PC-9 (cell line): ENCODE measurements at places on chromosomes 1 and 21.

DNA sequence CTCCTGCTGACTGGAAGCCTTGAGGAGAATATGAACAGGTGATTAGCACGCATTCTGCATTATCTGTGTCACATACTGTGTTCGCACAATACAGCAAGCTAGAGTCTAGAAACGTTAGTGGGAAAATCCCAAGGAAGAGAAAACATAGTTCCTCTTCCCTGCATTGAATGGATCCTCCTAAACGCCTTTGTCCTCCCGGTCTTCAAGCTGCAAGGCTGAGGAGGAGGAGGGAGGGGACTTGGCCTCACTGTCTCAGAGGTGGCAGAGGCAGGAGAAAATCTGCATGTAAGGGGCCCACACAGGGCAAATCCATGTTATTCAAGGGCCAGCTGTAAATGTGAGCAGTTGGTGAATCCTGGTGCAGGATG lies 34.4 kb downstream of the WNT9A start:
- no peaks in the 10 kb centered on the region for H3K27me3 ChIP-seq
- no peaks in the 10 kb centered on the region for H3K36me3 ChIP-seq
- no peak overlapping the region for H3K4me3 ChIP-seq
- DNase-seq, result no peak
- no peak overlapping the region for H3K27ac ChIP-seq
- H3K4me1 ChIP-seq, result no peaks in the 10 kb centered on the region

DNA sequence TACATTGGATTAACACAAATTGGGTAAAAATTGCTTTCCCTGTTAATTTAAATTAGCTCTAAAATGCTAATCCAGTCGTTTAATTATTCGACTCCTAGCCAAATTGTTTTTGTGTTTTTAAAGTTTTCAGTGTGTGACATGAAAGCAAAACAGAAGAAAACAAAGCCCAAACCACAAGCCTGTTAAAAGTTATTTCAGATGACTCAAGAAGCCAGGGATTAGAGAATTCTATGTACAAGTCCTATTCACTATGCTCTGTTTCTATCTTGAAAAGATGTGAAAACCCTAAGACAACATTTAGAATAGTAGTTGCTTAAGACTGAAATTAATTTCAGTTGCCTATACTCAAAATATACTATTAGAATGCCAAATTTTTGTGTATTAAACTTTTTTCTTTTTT lies 294.8 kb upstream of the ADAMTS5 start:
- H3K27ac ChIP-seq, result no peak overlapping the region
- no peaks in the 10 kb centered on the region for H3K27me3 ChIP-seq
- DNase-seq, result no peak
- H3K4me3 ChIP-seq, result no peak overlapping the region
- no peaks in the 10 kb centered on the region for H3K36me3 ChIP-seq

DNA sequence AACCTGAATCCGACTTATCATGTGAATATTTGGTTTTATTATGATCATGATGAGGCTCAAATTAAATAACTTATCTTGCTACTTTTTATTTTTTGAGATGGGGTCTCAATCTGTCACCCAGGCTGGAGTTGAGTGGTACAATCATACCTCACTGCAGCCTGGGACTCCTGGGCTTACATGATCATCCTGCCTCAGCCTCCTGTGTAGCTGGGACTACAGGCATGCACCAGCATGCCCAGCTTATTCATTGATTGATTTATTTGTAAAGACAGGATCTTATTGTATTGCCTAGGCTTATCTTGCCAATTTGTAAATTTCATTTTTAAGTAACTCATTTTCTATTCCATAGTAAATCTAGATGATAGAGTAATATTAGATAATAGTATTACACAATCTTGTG lies 84.3 kb downstream of the COL11A1 start:
- no peak overlapping the region for H3K4me3 ChIP-seq
- no peak overlapping the region for H3K27ac ChIP-seq
- no peak for DNase-seq
- no peaks in the 10 kb centered on the region for H3K4me1 ChIP-seq
- no peaks in the 10 kb centered on the region for H3K36me3 ChIP-seq

- no peak overlapping the region for H3K4me3 ChIP-seq
- no peaks in the 10 kb centered on the region for H3K27me3 ChIP-seq
- no peak overlapping the region for H3K27ac ChIP-seq
- H3K36me3 ChIP-seq, result no peaks in the 10 kb centered on the region
- no peak for DNase-seq
Observed at GRCh38 chr1:199522338-199522737, 505.2 kb upstream of the NR5A2 start.

DNA sequence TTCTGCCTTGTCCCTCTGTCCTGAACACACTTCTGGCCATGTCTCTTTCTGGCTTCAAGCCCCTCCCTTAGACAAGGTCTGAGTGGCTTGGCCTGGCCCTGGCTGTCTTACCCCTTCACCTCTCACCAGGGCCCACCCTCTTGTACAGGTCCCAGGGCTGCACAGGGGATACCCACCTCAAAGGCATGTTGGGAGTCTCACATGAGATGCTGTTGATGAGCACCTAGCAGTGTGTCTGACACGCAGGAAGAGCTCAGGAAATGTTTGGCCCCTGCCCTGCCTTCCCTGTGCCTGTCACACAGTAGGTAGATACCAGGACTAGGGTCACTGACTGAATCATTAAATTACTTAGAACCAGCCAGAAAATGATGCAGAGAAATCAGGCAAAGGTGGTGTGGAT lies 16.6 kb downstream of the ZNF362 start:
- no peaks in the 10 kb centered on the region for H3K36me3 ChIP-seq
- H3K4me3 ChIP-seq, result no peak overlapping the region

DNA sequence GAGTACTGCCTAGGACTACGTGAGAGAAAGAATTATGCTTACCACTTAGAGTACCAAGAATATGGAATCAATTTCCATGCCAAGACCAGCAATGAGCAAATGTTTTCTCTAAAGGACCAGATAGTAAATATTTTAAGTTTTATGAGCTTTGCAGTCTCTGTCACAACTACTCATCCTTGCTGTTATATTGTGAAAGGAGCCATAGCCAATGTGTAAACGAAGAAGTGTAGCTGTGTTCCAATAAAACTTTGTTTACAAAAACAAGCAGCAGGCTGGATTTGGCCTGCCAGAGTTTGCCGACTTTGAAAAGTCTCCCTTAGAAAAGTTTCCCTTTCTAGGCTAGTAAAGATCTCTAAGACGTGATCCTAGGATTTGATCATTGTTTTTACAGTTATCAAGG lies 128.8 kb downstream of the PDE4B start:
- no peak for DNase-seq
- H3K27ac ChIP-seq, result no peak overlapping the region
- H3K36me3 ChIP-seq, result no peaks in the 10 kb centered on the region
- no peaks in the 10 kb centered on the region for H3K27me3 ChIP-seq
- no peak overlapping the region for H3K4me3 ChIP-seq
